ENCODE measurements at places on chromosomes 5 and 9.

DNA sequence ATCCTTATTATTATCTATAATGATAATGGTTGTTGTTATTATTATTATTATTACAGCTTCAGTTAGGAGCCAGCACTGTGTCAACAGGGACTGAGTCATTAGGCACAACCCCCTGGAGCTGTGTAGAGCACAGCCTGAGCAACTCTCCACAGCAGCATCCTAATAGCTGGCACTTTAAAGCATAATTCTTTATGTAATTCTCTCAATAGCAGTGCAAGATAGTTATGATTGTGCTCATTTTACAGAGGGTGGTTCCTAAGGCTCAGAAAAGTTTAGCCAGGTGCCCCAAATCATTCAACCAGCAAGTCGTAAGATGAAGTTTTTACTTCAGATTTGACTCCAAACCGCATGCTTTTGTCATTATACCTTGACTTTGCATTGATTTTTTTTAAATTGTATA is 390.3 kb downstream of the ANXA1 start:
- no peak for DNase-seq

DNA sequence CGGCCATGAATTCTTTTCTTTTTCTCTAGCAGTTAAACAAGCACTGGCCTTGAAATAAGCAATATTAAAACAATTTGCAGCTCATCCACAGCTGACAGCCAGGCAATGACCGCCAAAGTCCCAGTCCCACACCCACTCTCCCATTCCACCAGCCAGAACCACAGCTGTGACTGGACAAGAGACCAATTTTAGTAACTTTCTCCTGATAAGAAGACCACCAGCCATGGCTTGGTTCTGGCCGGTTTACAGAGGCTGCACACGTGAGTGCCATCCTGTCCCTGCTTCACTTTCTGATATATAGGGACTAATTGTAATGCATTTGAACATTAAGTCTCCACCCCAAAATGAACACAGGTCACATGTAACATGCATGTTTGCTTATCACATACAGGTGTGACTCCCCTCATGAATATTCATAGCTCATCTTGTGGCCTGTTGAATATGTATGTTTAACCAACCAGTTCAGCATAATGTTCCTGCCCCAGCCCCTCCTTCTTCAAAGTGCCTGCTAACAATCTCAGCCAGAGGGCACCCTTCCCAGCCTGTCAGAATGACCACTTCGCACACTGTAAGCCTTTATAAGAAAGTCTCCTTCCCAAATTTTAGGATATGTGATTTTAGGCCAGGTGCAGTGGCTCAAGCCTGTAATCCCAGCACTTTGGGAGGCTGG is 23.9 kb upstream of the FANCC start:
- no peak for DNase-seq

DNA sequence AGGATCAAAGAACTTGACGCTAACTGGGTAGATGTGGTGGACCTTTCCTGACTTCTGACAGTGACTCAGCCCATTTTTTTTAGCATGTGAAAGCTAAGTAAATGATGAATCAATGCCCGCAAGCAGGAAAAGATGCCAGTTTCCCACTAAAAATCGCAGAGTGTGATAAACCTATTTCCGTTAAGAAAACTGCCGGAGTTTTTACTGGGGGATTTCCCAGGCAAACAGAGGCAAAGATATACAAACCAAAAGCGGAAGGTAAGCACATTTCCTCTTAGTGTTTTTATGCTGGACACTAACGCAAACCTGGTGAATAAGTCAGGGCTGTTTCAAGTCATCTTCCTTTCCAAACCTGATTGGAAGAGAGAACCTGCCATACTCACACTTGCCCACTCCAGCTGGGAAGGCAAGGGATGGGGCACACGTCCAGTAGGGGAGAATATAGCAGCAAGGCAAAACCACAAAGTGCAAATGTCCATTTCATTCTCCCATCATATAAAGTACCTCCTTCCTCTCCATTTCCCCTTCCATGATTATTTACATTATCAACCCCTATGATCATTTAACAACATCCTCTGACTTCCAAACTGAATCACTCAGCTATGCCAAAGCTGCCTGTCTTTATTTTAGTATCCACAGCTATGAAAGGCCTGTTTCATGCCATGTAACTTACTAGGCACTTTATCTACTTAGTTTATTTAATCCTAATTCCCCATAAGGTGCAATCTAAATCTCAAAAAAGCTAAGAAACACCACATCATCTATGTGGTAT is 349.7 kb upstream of the RFX3 start:
- DNase-seq, result no peak

GRCh38 chr9:134606951-134607731 is 34.5 kb upstream of the COL5A1 start:
- DNase-seq, result no peak

DNA sequence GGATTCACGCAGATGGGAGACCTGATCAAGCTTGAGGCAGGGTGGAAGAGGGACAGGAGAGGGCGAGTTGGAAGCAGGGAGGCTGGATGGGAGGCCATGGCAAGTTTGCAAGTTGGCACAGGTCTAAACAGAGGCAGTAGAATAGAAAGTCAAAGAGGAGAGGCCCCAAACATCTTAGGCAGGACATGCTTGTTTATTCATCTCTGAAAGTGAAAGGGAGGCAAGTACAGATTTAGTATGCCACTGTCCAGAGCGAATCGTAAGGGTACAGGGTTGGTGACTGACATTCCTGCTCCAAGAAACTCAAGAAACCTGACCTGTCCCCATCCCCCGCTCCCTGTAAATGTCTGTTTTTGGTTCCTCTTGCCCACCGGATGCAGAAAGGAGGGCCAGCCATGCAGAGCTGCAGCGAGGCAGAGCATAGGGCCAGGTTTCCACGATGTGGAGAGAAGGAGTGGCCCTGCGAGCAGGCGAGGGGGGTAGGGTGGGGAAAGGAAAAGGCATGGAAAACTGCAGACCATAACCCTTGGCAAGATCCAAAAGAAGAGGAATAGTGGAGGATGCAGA is 96.2 kb upstream of the BOD1 start:
- DNase-seq, result no peak

DNA sequence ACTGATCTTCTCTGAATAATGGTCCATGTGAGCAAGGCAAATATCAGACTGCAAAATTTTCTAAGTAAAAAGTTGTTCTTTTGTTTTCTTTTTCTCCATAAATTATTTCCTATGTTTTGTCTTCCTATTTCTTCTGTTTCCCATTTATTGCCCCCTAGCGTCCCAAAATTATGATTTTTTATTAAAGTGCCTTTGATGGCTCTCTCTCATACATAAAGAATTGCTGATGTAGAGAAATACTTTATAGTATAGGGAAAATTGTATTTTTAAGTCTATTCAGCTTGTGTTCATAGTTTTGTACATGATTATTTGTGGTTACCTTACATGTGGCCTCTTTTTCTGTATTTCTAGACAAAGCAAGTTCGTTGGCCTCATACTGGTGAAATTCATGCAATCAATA is 1031.2 kb downstream of the EFNA5 start:
- no peak for DNase-seq

- DNase-seq, result no peak
Measured at GRCh38 chr9:37967014-37967760, 63.3 kb upstream of the SLC25A51 start.

DNA sequence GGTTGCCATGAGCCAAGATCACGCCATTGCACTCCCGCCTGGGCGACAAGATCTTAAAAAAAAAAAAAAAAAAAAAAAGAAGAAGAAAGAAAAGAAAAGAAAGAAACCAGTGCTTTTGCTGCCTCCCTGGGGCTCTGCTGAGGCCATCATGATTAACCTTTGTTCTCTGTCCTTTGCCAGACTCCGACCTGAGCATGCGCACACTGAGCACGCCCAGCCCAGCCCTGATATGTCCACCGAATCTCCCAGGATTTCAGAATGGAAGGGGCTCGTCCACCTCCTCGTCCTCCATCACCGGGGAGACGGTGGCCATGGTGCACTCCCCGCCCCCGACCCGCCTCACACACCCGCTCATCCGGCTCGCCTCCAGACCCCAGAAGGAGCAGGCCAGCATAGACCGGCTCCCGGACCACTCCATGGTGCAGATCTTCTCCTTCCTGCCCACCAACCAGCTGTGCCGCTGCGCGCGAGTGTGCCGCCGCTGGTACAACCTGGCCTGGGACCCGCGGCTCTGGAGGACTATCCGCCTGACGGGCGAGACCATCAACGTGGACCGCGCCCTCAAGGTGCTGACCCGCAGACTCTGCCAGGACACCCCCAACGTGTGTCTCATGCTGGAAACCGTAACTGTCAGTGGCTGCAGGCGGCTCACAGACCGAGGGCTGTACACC is 251.7 kb downstream of the MARCHF11 start:
- DNase-seq, result no peak

DNA sequence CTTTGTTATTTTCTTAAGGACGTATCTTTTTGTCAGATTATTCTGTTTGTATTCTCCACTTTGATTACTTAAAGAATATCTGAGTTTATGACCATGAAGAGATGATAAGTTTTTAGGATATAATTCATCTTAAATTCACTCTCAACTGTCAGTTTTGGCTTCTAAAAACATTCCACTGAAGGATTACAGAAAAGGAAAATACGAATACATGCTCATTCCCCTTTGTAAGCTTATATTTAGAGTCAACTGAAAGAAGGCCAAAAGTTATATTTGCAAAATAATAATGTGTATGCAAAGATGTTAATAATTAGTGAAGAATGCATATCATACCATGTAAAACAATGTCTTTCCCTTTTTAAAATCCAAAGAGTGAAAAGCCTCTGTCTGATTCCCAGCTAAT is 52.5 kb downstream of the ZNF474 start:
- DNase-seq, result no peak

All from erythroblast (primary cell).